Activated naive CD4-positive, alpha-beta T cell treated with anti-CD3 and anti-CD28 coated beads for 36 hours (primary cell): ENCODE measurements at places on chromosomes 4 and X. TPM values are rescaled to one million over a fixed set of nuclear protein-coding genes. Genes with fewer than 3 reads are reported as not detected.
A peak's percentile ranks its signal among the peaks of the same experiment; 100 is the strongest.

- peak; percentile 90 for DNase-seq
Observed at GRCh38 chr4:151362404-151363164, 37.2 kb upstream of the SH3D19 start.

Gene DCAF12L2
- total RNA-seq = not detected

DNA sequence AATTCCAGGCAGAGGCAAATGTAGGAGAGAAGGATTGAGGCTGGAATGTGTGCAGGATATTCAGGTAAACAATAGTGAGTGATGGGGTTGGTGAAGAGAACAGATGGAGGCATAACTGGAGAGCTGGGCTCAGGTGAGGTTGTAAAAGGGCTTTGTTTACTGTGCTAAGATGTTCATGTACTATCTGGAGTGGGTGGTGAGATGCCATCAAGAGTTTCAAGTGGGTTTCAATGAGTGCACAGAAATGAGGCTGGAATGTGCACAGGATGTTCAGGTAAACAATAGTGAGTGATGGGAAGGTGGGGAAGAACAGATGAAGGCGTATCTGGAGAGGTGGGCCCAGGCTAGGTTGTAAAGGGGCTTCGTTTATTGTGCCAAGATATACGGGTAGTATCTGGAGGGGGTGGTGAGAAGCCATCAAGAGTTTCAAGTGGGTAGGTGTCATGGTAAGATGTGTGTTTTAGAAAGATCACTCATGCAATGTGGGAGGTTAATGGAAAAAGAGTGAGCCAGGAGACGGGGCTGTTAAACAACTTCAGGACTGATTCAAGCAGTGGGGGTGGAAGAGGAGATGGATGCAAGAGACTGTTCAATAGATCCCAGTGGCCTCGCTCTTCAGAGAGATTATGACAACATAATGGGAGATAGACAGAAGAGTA lies 25.4 kb upstream of the NMU start:
- no peak for DNase-seq

- DNase-seq = no peak
Observed at GRCh38 chr4:25096981-25097443, 63.2 kb downstream of the SEPSECS start.

DNA sequence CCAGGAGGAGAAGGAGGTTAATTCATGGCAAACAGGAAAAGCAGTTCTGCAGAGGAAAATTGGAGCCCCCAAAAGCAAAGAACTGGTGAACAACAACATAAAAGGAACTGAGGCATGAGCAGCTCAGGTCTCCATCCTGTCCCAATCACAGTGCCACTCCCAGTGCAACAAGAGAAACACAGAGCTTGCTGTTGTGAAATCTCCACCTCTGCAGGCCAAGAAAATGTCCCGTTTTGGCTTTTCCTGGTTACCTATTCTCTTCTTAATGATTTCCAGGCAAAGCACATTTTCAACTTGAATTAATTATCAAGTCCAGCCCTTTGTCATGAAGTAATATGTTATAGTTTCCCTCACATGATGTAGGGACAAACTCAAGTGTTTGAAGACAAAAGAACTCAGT lies 778 bp downstream of the C1QTNF7 start:
- no peak for DNase-seq

- DNase-seq = no peak
Observed at GRCh38 chr4:34950926-34951325, 1293.4 kb downstream of the ARAP2 start.

Gene TMSB15C
- 2.1 TPM for total RNA-seq

DNA sequence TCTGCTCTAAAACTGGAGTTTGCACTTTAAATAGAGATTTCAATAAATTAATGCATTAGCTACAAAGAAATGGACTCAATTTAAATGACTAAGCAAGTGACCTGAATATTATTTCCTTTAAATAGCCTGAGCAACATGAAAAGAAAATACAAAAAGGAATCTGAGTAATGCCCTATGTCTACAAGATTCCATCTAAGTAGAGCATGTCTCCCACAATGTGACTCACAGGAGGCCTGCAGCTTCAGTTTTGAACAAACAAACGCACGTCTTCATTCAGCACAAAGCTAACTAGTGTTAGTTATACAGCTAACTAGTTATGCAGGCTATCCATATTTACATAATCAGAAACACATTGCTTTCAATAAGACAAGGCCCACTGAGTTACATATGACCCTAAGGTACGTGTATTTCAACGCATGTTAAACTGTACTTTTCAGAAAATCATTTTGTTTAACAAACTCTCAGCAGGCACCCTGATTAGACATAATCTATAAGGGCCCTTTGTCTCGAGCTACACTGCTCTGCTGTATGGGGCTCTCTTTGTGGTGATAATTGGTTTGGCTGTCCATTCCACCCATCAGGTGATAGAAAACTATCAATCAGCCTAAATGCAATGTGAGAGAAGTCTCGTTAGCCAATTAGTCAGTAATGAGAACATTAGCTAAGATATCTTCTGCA lies 116.5 kb downstream of the MAML3 start:
- DNase-seq = no peak

Gene ABCG2
- 0.35 TPM for total RNA-seq

Gene TGIF2LX
- total RNA-seq = not detected

DNA sequence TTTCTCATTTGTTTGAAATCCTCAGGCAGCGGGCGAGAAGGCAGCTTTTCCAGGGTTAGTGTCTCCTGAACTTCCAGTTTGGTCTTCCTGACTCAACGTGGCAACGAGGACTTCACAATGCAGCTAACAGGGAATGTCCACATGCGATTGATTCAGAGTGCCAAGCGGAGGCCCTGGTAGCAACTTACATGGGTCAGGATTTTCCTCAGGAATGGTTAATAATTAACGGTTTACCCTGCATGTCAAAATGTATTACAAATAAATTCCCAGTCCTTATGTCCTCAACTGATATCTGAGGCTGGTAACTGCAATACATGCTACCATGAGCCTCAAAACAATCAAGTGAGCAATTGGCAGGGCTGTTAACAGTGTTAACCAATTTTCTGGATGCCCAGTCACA lies 67.2 kb downstream of the MAP3K15 start:
- no peak for DNase-seq

GRCh38 chr4:8495803-8496202 lies 55.2 kb downstream of the TRMT44 start:
- no peak for DNase-seq

Gene SLC25A53
- 4.6 TPM for total RNA-seq
